T-helper 2 cell treated with Interferon-gamma antibody and Interleukin-4, amounts not matched to agents 5 μg/mL and 100 μg/mL, for 36 hours (primary cell): ENCODE measurements at places on chromosomes 7 and 10.

DNA sequence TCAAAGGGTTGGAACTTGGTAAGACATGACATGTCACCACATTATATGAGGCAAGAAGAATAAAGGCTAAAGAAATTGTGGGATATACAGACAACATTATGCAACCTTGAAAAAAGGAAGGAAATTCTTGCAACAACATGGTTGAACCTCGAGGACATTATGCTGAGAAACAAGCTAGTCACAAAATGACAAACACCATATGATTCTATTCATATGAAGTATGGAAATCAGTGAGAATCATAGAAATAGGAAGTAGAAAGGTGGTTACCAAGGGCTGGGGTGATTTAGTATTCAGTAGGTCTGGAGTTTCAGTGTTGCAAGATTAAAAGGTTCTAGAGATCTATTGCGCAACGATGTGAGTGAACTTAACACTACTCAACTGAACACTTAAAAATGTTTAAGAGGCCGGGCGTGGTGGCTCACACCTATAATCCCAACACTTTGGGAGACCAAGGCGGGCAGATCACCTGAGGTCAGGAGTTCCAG lies 126.9 kb upstream of the TBX20 start:
- no peak for DNase-seq

DNA sequence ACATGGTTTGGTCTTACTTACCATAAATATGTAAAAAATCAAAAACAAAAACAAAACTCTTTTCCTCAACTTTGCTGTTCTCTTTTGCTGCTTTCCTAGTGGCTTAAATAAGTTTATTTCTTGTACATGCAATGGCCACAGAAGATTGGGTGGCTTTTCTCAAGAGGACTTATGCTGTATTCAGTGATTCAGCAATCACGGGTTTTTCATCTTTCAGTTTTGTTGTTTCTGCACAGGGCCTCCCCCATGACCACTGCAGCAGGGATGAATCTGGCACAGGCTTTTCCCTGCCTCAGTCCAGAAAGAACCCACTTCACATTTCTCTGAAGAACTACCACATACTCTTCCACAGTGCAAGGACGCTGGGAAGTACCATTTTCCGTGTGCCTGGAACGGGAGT lies 355.0 kb downstream of the RNLS start:
- DNase-seq = no peak

- no peak for DNase-seq
These were observed 10.6 kb upstream of the GPR37 start for GRCh38 chr7:124776153-124776552.

DNA sequence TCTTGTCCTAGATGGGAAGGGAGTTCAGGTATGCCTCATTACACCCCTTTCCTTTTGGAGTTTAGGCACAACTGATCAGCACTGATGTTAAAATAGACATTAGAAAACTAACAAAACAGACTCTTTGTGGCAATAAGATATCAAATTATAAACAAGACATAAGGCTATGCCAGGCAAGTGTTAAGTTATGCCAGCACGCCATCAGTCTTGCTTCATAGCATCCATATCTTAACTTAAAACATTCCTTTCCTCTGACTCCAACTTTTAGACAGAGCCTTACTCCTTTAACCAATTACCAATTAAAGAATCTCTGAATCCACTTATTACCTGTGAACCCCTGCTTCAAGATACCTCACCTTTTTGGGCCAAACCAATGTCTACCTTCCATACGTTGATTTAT lies 126.2 kb upstream of the ETV1 start:
- no peak for DNase-seq

GRCh38 chr10:48946891-48947500 lies 7.4 kb upstream of the LRRC18 start:
- DNase-seq = no peak

DNA sequence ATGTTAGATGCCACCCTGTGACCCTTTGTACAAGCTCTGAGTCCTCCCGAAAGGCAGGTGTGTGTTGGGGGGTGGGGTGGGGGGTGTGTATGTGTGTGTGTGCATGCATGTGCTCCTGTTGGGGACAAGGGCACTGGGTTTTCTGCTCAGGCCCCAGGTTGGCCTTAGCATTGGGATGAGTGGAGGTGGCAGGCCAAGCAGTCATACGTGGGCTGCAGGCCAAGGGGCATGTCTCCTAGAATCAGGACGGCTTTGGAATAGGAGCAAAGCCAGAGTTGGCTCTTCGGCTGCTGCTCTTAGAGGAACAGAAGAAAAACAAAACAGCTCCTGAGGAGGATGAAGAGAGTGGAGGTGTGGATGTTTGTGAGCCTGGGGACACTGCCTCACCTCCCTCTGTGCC lies 26.0 kb downstream of the HSPA12A start:
- no peak for DNase-seq

DNA sequence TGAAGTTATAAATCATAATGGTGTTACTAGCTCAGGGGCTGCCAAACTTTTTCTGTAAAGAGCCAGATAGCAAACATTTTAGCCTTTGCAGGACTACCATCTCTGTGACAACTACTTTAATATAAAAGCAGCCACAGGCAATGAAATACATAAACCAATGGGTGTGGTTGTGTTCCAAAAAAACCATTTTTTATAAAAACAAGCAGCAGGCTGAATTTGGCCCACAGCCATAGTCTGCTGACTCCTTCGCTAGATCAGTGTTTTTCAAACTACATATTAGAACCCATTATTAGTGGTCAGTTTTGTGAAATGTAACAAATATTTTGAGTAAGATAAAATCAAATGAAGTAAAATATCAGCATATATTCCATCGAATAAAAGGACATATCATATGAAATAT lies 13.6 kb downstream of the GNG11 start:
- no peak for DNase-seq

DNA sequence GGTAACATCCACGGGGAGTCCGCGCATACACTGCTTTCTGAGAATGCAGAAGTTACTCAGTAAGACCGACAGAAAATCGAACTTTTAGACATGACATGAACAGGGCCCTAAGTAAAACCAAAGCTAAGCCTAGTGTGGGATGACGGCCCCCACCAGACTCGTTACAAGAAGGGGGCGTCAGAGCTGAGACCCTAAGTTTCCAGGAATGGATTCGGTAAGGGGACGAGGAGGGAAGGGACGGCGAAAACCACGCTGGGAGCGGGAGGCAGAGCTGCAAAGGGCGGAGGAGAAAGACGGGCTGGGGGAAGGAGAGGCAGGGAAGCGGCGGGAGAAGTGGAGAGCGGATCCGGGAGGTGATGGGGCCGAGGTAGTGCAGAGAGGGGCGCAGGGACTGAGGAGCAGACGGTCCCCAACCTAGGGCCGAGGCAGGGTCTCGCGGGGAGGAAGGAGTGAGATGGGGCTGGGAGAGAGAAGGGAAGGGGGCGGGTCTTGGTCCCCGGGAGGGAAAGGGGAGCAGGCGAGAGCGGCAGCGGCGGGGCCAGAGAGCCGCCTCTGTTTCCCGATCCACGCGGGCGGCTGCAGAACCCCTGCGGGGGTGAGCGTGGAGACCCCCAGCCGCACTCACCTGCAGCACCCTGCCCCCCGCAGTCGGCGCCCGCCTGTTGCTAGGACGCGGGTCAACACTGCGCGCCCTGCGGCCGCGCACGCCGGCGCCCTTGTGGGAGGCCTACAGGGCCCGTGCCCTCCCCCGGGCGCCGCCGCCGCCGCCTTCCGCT lies 513 bp downstream of the ODAD2 start:
- no peak for DNase-seq

- no peak for DNase-seq
These were observed 52.1 kb downstream of the ADRB1 start for GRCh38 chr10:114095559-114096337.

DNA sequence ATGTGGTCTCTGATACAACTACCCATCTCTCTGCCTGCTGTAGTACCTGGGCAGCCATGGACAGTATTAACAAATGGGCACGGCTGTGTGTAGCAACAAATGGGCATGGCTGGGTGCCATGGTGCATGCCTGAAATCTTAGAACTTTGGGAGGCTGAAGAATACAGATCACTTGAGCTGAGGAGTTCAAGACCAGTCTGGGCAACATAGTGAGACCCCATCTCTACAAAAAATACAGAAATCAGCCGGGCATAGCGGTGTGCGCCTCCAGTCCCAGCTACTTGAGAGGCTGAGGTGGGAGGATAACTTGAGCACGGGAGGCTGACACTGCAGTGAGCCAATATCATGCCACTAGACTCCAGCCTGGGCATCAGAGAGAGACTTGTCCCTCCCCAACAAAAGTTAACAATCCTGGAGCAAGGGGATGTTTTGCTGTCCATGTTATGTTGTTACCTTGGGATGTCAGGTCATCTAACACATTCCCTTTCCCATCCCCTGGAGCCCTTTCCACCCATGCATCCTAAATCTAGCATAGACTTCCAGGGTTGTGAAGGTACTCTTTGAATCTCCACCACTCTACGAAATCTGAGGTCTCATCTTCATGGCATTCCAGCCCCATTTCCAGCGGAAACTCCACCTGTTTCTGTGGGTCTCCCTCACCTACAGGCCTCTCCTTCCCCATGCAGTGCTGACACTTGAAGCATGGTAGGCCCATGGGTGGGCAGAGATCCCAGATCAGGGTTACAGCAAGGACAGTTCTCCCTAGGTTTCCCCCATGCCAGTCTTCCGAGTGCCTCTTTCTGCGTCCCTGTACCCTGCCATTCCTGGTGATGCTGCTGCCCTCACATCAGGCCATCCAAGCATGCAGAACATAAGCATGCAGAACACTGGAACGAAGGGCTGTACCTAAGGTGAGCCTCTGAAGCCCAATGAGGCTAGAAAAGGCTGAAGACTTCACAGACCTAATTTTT lies 13.1 kb downstream of the FXYD4 start:
- DNase-seq = no peak

DNA sequence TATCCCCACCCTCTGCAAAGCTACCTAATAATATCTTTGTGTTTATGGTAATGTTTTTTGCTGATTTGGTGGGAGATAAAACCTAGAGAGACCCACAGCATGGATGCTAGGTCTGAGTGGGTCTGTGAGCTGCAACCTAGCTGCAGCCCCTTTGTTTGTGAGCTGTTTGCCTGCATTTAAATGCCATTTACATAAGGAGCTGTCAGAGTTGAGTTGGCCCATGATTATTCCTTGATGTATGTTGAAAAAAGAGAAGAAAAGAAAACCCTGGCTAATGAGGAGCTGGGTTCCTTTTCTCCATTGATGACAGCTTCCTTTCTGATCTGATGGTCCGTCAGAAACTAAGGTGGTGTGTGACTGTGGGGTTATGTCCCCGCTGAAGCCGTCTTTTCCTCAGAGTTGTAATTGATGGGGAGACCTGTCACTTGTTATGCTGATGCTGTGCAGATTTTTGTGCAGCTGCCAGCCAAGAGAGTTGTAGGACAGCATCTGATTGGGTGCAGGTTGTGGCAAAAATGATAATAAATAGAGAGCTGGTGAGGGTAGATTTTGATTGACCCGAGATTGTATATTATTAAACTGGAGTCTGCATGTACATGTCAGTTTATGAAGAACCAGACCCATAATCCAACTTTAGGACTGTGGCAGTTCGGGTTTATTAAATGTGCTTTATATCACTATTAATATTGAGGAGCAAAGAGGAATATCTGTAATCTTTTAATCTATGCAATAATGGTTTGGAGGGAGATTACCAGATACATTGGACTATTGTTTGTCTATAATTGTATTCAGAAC lies 219.8 kb downstream of the AUTS2 start:
- no peak for DNase-seq

GRCh38 chr10:84497978-84498377 lies 169.6 kb downstream of the CCSER2 start:
- DNase-seq = no peak

DNA sequence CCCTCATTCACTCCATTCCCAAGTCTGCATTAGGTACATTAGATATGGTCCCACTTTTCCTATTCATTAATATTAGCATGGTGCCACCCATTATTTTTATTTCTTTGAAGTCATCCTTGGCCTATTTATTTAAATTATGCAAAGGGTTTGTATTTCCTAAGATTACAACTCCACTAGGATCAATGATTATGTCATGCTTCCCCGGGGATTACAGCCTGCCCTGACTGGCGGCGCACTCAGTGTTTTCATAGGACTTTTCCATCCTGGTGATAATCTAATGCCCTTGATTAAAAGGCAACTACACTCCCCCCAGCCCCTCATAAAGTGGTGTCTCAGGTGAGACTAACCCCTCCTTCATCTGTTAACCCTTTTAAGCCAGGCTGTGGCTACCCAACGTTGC lies 187.2 kb downstream of the POU6F2 start:
- no peak for DNase-seq

DNA sequence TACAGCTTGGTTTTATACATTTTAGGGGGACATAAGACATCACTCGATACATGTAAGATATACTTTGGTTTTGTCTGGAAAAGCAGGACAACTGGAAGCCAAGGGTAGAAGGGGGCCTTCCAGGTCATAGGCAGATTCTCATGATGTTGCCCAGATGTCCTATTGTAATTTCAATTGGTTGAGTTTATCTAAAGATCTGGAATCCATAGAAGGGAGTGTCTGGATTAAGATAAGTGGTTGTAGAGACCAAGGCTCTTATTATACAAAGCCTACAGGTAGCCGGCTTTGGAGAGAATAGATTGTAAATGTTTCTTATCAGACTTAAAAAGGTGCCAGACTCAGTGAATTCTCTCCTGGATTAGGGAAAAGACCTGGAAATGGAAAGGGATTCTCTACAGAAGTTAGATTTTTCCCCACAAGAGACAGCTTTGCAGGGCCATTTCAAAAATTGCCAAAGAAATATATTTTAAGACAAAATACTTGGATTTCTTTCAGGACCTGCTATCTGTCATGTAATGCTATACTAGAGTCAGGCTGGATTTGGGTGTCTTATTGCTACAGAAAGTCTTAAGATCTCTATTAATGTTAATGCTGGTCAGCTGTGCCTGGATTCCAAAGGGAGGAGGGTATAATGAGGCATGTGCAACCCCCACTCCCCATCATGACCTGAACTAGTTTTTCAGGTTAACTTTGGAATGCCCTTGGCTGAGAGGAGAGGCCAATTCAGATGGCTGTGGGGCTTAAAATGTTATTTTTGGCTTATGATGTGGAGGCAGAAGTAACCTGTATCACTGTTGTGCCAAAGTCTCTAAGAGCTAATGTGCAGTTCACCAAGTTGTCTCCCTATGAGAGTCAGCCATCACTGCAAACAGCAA lies 511.1 kb upstream of the C7orf33 start:
- no peak for DNase-seq

- DNase-seq = no peak
These were observed 3.2 kb downstream of the SPOCK2 start for GRCh38 chr10:72085166-72085565.

- DNase-seq = no peak
These were observed 53.8 kb upstream of the ADRA2A start for GRCh38 chr10:111023060-111023459.
